ENCODE measurements at places on chromosomes 11 and 22.

- DNase-seq = no peak
These were observed 5.2 kb downstream of the IRAG1 start for GRCh38 chr11:10688401-10688800.

- no peak for DNase-seq
These were observed 54.9 kb downstream of the CD82 start for GRCh38 chr11:44620328-44620725.

GRCh38 chr11:65404638-65405339 is 17.8 kb upstream of the NEAT1 start:
- DNase-seq = no peak

- no peak for DNase-seq
These were observed 108.4 kb downstream of the GGTLC2 start for GRCh38 chr22:22752556-22753477.

- DNase-seq = no peak
These were observed 2.5 kb upstream of the CALCA start for GRCh38 chr11:14974515-14975251.

GRCh38 chr11:35567737-35568465 is 42.5 kb upstream of the PAMR1 start:
- DNase-seq = no peak

GRCh38 chr11:9512370-9513019 is 51.7 kb downstream of the ZNF143 start:
- no peak for DNase-seq

DNA sequence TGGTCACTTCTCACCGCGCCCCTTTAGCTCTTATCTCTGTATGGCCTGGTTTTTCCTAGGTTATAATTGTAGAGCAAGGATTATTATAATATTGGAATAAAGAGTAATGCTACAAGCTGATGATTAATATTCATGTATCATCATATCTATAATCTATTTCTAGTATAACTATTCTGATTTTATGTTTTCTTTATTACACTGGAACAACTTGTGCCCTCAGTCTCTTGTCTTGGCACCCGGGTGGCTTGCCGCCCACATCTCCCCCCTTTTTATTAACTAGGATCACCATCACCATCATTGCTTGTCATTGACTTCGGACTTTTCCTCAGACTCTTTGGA is 11.0 kb downstream of the OR52K1 start:
- DNase-seq = no peak

- DNase-seq = no peak
These were observed 612 bp downstream of the XBP1 start for GRCh38 chr22:28799606-28800307.

- DNase-seq = no peak
These were observed 180.4 kb upstream of the B3GAT1 start for GRCh38 chr11:134592391-134592990.

DNA sequence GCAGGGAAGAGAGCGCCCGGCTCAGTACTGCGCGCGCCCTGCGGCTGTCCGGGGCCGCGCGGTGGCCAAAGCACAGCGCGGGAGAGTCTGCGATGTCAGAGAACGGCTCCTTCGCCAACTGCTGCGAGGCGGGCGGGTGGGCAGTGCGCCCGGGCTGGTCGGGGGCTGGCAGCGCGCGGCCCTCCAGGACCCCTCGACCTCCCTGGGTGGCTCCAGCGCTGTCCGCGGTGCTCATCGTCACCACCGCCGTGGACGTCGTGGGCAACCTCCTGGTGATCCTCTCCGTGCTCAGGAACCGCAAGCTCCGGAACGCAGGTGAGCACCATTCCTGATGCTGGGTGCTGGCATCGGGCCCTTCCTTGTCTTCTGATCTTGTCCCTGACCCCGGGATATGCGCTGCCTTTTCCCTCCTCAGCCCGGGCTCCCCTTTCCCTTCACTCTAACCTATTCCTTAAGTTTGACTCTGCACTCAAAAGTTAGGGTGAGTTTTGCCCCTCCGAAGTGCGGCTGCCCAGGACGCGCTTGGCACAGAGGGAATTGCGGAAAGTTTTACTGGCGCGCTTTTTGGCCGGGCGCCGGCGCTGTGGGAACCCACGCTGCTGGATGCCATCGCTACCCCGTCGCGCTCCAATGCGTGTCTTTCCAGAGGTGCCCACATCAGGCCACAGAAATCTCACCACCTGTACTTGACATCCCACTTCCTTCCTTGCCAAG is at the start of gene MTNR1B:
TSS of gene MTNR1B (plus strand) at position 18 of the 714 bp plus-strand sequence. CDS start at position 93, 75 bp downstream.
- DNase-seq = no peak

GRCh38 chr22:49481659-49482399 is 345.8 kb downstream of the BRD1 start:
- DNase-seq = no peak

DNA sequence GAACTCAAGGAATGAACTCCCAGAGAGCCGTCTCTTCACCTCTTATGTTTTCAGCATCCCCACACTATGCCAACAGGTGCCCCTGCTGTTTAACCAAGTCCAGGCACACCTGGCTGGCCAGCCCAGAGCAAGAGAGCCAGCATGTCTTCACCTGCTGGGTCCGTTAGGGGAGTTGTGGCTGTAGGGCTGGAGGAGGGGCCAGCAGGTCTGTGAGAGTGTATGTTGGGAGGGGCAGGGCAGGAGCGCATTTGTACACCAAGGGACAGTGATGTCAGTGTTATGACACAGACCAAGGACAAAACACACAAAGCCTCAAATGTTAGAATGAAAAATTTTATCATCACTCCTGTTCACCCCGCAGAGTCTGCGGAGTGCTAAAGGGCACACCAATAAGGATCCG is 5.8 kb downstream of the PATZ1 start:
- no peak for DNase-seq

DNA sequence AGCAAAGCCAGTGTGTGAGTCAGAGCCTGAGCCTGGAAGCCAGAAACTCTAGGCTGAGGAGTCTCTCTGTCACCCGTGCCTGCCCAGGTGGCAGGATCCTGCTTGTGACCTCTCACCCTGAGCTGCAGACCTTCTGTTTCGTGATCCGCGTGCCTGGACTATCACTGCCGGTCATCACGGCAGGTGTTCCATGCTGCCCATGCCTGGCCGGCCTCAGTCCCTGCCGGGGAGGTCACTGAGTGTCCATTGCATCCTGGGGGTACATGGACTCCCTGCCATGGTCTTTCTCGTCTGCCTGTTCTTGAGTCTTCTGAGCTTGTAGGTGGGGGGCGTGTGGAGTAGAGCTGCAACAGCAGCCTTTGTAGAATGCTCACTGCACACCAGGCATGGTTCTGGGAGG is 1032.4 kb downstream of the TBC1D22A start:
- no peak for DNase-seq

DNA sequence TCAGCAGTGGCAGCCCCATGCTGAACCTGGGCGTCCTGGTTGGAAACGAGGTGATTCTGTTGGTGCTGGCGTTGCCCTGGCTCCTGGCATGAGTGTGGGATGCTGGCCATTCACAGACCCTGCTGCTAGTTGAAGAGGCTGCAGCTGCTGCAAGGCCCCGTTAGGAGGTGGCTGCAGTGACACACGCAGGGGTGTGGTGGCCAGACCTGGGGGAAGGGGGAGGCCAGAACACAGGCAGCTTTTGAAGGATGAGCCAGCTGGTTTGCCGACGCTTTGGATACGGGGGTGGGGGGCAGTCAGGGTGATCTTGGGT is 77.2 kb downstream of the MORC2 start:
- DNase-seq = no peak

DNA sequence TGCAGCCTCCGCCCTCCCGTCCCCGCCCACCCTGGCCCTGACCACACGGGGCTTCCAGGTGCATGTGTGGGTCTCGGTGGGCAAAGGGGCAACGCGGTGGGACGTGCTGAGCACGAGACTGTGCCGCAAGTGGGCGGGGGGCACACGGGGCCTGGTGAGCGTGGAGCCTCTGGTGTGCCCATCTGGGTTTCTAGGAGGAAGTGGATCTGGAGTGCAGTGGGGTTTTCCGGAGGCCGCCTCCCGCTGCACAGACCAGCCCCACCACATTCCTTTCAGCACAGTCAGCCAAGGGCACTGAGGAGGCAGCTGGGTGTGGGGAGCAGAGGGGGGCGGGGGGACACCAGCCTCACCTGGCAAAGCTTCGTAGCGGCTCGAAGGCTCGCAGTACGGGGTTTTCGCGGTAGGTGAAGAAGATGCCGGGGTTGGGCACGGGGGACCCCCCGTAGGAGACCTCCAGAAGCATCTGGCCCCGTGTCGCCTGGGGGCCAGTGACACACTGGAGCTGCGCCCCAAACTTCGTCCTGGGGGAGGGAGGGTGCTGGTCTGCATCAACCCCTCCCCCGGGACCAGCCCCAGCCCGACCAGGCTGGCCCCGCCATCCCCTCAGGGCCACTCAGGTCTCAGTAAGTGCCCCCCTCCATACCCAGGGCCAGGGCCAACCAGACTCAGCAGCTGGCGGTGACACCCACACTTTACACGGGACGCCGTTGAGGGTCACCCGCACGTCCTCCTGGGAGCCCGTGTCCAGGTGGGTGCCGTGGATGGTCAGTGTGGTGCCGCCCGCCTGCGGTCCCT is 12.4 kb upstream of the MAPK11 start:
- DNase-seq = no peak

DNA sequence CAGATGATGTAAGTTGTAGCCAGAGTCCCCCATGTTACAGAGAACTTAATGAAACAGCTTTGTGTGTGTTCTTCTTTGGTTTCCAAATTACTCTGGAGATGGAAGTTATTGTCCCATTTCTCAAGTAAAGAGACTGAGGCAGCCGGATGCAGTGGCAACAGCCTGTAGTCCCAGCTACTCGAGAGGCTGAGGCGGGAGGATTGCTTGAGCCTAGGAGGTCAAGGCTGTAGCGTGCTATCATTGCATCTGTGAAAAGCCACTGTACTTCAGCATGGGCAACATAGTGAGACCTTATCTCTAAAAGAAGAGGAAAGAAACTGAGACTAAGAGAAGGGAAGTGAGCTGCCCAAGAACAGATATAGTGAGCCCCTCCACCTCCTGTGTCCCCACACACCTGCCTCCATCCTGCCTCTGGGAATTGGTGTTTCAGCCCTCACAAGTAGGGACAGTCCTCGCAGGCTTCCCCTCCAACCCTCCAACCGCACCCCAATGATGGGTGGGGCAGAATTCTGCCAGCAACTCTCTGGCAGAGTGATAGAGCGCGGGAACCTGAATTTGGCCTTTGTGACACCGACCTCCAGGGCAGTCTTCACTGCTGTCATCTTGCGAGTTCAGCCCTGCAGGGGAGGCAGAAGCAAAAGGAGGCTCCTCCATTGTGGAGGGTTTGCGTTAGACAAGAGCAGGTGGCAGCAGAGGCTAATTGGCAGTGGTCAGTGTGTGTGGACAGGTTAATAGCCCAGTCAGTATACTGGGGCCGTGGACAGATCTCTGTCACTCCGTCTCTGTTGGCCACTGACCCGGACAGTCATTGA is 1.6 kb downstream of the PDXP start:
- DNase-seq = no peak

- no peak for DNase-seq
These were observed 2.0 kb upstream of the FERMT3 start for GRCh38 chr11:64204464-64204989.

DNA sequence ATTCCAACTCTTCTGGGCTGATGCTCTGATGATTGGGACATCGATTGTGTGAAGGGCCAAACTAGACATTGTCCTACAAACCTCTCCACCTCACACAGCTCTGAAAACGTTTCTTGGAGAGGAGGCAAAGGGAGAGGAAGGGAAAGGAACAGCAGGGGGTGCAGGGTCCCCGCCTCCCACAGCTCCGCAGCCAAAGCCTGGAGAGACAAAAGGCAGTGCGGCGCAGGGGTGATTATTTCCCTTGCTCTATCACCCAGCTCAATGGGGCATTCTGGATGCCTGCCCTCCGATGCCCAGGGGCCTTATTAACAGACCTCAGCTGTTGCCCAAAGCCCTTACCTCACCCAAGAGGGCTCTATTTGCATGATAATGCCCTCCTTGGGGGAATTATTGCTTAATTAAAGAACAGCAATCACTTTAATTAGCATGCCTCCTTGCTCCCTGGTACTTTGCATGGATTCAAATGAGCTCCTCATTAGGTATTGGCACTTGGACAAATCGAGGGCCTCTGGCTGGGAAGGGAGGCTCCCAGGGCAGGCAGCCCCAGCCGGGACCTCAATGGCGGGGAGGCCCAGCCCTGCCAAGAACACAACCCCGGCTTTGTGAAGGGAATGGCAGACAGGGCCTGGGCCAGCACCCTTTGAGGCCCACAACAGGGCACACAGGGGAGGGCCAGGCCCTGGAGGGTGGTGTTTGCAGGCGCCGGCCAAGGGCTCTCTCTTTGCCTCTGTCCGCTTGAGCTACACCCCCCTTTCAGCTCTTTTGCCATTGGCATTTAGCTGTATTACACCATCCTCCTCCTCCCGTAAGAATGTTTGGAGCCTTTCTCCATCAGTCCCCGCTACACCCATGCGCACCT is 19.8 kb upstream of the CDON start:
- no peak for DNase-seq
